Trophoblast cell (in vitro differentiated cells and primary cell): ENCODE measurements at places on chromosomes 7 and 10.
A peak's percentile ranks its signal among the peaks of the same experiment; 100 is the strongest.

GRCh38 chr10:18523025-18523424 lies 128.4 kb downstream of the NSUN6 start:
- no peak for DNase-seq

DNA sequence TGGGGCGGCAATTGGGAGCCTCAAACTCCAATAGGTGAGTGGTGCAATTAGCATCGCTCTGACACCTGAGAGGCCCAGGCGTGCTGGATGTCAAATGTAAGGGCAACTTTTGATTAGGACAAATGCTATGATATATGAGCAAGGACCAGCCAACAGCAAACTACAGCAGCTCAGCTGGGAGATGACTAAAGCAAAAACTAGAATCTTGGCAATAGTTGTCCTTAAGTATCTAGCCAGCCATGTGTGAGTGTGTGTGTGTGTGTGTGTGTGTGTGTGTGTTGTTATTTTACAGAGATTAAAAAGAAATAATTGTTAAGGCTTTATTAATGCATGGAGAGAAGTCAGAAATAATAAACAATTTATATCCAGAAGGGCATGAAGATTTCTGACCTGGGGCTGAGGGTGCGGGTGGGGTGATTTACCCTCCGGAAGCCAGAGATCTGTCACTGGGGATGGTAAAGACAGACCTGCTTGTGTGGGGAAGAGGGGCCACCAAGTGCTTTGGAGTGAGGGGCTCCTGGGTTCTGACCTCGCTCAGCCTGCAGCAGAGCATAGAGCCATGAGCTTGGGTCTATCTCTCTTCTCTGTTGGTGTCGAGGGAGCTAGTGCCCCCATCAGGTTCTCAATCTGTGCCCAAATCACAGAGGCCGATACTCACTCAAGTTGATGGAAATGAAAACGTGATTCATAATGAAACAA lies 77.3 kb downstream of the EMX2 start:
- no peak for DNase-seq

DNA sequence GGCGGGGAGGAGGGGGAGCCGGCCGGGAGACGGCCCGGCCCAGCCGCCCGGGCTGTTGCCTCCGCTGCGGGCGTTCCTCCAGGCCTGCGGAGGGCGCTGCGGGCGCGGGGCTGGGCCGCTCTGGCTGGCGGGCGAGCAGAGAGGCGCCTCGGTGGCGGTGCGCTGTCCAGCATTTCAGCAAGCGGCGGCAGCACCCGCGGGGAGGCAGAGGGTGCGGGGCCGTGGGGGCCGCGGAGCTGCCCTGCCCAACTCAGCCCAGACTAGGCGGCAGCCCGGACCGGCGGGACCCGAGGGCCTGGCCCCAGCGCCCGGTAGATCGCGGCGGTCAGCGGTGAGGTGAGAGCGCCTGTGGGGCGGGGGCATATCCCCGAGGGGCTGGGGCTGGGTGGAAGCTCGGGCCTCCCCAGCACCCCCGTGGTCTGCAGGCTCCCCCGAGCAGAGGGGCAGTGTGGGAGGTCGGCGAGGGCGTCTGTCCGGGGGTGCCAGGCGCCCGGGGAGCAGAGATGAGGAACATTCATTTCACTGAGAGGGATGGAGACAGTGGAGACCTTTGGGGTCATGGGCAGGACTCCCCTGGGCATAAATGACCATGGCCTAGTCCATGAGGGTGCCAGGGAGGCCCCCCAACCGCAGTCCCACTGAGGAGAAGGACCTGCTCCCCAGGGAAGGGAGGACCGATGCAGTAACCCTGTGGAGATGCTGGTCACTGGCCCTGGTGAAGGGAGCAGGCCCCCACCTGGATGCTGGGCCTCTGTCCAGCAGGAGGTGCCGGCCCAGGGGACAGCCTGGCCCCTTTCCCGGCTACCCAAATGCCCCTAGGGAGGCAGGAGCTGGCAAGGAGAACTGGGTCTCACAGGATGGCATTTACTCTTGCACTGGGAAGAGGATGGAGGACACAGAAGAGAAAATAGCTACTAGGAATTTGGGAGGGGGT lies at the start of gene SRRM3:
TSS of gene SRRM3 (plus strand) at position 165 of the 934 bp plus-strand sequence. CDS start 33,171 bp downstream, outside the sequence.
- peak; percentile 90 for DNase-seq

- no peak for DNase-seq
Observed at GRCh38 chr10:116760919-116761318, 18.6 kb upstream of the HSPA12A start.

DNA sequence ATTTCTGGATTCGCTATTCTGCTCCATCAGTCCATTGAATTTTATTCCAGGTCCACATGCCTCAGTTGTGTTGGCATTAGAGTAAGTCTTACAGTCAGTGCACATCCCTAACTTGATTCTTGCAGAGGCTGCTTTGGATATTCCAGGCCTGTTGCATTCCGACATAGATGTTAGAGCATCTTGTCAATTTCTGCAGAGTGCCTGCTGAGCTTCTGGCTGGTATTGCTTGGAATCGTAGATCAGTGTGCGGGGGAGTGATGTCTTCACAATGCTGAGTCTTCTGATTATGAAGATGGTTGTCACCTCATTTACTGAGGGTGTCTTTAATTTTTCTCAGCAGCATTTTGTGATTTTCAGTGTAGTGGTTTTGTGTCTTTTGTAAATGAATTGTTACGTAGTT lies 45.2 kb downstream of the INPP5A start:
- DNase-seq: no peak

DNA sequence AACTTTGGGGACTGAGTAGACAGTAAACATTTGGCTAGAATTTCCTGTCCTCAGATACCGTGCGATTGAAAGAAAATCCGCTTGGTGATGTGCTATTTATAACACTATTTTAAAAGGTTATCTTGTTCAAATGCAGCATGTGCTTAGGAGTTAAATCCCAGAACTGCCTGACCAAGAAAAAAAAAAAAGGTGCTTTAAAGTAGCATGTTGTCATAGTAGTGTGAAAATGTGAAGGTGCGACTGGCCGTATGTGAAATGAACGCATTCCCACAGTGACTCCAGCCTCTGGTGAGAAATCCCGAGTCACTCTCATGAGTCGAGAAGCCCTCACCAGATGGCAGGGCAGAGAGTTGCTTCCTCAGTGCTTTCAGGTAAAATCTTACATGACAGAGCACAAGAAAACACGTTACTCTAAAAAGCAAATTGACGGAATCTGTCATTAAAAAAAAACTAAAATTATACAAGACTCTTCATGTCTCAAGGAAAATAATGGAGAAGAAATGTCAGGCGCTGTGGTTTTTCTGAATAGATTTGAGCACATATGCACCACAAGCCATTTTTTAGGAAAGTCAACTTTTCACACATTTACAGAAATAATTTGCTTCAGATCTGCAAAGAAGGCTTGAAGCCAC lies 18.4 kb upstream of the KLF6 start:
- peak; percentile 54 for DNase-seq

GRCh38 chr10:3774814-3775695 lies 10.0 kb downstream of the KLF6 start:
- peak; percentile 82 for DNase-seq

DNA sequence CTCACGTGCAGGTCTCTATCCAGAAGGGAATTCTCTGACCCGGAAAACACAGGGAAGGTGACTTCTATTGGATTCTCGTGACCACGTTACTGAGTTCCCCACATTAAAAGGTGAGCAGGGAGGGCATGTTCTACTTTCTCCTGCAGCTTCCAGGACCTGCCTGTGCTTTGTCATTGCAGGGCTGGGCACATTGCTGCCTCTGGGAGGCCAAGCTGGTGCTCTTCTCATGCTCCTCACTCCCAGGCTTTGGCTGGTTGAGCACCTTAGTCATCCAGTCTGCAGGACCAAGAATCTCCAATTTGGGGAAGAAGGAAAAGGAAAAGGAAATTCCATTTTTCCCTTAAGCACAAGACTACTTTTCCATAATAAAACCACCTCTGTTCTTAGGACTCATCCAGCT lies 86.5 kb upstream of the TMEM72 start:
- no peak for DNase-seq

DNA sequence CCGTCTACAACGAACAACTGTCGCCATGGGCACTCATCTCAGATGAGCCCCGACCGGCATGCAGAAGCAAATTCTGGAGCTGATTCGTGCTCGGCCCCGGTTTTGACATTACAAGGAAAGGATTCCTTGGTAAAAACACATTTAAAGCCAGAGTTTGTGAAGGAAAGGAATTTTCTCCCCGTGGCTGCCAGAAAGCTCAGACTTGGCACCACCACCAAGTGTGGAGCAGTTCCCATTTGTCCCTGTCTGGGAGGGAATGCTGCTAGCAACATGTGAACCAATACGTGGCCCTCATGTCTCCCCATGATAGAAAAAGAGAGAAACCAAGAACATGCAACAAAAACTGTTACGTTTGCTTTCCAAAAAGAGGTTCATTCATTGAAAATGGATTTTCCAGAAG lies 55.2 kb upstream of the DDC start:
- no peak for DNase-seq

- no peak for DNase-seq
Observed at GRCh38 chr10:10126218-10126617, 891.5 kb upstream of the CELF2 start.

DNA sequence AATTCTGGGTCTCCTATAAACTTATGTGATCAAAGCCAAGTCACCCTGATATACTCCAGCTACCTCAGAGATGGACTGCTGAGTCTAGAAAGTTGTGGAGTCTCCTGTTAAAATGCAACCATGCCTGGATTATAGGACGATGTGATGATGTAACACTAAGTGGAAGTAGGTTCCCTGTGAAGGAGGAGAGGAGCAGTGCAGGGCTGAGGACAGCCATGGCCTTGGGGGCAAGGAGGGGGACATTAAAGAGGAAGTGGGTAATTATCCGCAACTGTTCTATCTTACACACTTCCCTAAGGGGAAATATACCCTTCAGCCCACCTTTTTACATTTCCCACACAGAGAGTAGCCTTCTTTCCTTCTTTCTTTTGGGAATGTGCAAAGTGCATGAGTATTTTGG lies 63.8 kb downstream of the MTPN start:
- DNase-seq: no peak

GRCh38 chr7:93414574-93414973 lies 159.9 kb downstream of the CALCR start:
- no peak for DNase-seq

DNA sequence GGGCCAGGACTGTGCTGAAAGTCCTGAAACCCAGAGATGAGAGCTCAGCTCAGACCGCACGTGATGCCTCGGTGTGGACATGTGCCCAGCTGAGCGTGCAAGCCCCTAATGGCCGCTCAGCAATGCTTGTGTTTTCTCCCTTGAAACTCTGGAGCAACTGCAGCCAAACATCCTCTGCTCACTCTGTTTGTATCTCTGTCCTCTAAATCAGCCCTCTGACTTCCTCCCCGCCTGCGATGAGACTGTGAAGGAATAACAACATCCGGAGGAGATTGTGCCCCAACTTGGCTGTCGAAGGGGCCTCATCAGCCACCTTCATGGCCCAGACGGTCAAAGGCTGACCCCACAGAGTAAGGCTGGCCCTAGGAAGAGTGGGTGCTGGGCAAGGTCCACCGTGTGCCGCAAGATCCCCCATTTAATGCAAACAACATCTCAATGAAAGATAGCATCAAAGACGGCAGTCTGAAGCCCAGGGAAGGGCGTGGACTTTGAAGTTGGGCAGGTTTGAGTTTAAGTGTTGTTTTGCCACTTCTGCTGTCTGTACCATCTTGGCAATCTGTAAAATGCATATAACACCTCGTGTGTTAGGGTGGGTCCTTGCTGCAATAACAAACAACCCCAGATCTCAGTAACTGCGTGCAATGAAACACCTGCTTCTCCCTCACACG lies 39.9 kb downstream of the CALML3 start:
- DNase-seq: no peak

- no peak for DNase-seq
Observed at GRCh38 chr7:153130052-153130451, 370.5 kb downstream of the ACTR3B start.

DNA sequence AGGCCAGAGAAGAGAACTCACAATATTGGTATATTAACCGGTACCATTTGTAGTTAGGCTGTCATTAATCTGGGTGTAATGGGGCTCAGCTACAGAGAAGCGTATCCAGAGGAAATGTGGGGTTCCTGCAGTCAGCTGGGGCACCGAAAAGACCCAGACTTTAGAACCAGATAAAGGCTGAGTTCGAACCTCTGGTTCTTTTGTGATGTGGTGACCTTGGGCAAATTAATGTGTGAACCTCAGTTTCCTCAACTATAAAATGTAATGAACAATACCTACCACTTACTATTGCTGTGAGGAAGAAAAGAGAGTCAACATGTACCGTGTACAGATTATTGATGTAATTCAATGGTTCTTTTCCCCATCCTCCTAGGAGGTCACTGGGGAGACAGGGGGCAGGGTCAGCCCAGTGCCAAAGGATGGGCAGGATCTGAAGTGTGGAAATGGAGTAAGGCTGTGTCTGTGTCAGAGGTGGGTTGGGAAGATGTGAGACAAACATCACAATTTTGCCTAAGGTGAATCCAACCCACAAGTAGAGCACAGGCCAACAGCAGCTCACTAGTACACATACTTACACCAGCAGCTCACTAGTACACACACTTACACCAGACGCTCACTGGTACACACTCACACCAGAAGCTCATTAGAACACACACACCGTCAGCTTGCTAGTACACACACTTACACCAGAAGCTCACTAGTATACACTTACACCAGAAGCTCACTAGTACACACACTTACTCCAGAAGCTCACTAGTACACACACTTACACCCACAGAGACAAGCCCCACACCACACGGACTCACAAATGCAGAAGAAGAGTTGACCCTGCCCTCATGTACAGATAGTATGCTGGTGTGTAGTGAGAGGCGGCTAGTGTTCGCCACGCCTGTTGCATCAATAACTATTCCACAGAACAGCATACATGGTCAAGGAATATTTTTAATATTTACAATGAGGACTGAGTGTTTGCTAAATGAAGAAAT lies 28.0 kb downstream of the PRSS2 start:
- no peak for DNase-seq

DNA sequence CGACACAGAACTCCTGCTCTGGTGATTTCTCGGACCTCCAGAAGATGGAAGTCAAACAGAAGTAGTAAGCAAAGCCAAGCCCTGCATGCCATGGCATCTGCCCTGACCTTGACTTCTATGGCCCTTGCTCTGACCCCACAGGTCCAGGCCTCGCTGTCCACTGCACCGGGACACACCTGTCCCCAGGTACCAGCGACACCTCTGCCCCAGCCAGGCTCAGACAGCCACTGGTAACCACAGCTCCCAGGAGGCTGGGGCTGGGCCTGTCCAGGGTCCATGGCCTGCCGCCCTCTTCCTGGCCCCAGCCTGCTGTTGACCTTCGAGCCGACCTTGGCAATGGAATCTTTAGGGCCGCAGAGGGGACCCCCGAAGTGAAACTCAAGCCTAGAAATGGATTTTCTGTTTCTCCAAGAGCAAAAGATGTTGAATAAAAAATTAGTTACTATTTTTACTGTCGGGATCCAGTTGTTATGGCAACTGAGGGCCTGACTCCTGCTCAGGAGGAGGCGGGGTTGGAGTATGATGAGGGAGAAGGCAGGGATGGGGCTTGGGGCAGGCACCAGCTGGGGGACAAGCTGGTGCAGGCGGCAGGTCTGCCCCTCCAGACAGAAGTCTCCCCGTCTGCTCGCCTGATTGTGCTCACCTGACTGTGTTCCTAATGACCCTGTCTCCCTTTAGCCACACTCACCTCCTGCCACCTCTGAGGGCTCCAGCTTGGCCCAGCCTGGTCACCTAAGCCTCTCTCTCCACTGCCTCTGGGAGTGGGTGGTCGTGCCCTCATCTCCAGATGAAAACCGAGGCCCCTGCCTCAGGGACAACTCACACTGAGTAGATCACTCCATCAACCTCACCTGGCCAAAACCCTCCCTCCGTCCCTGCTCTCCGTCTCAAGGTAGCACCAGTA lies 4.1 kb upstream of the MMD2 start:
- DNase-seq: no peak

- DNase-seq: no peak
Observed at GRCh38 chr7:157676001-157676400, 339.2 kb downstream of the DNAJB6 start.

GRCh38 chr10:91215384-91215783 lies 5.1 kb upstream of the PCGF5 start:
- no peak for DNase-seq
